ENCODE measurements at places on chromosomes 2 and 18. TPM values are rescaled to one million over a fixed set of nuclear protein-coding genes. Genes with fewer than 3 reads are reported as not detected.

The L3MBTL4 gene
- total RNA-seq: 0.20 TPM

The SERPINB2 gene
- not detected for total RNA-seq

DNA sequence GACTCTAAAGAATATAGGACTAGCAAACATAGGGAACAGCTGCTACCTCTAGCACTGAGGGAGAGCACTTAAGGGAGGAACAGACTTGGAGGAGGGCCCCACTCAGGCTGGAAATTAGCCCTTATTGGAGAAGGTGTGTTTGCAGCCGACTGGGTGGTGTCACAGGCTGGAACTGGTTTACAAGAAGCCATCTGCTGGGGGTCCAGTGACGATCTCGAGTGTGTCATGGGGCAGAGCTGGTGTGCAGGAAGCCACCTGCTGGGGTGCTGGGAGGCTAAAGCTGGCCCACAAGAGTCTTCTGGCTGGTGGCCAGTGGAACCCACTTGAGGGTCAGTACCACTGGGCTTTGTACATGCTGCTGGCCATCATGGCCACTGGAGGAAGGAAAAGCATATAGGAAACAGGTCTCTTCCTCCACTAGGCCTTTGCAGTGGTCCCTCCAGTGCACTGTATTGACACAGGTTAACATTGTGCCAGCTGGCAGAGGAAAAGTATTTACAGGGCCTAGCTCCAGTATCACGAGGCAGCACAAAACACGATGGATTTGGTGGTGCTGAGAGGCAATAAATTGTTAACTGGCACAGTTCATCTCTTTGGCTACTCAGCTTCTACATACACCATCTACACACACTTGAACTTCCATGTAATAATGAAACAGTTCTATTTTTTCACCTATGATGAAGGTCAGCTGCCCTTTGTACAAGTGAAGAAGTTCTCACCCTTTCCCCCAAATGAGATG lies 43.6 kb downstream of the MAP3K20 start:
- H3K4me1 ChIP-seq: no peaks in the 10 kb centered on the region
- H3K36me3 ChIP-seq: peaks cover 5% of the 10 kb centered on the region
- no peak overlapping the region for H3K4me3 ChIP-seq
- H3K27ac ChIP-seq: no peak overlapping the region
- no peak for DNase-seq

The NEU2 gene
- total RNA-seq: not detected

- H3K4me1 ChIP-seq: peaks cover 29% of the 10 kb centered on the region
- peaks cover 7% of the 10 kb centered on the region for H3K27me3 ChIP-seq
- no peak for DNase-seq
- H3K36me3 ChIP-seq: peaks cover 7% of the 10 kb centered on the region
- H3K4me3 ChIP-seq: no peak overlapping the region
- no peak overlapping the region for H3K27ac ChIP-seq
These were observed 15.1 kb upstream of the WDR33 start for GRCh38 chr2:127826047-127826446.

- no peak for DNase-seq
- peaks cover 32% of the 10 kb centered on the region for H3K27me3 ChIP-seq
- H3K4me1 ChIP-seq: no peaks in the 10 kb centered on the region
- H3K27ac ChIP-seq: no peak overlapping the region
- no peaks in the 10 kb centered on the region for H3K36me3 ChIP-seq
- H3K4me3 ChIP-seq: no peak overlapping the region
These were observed 88.1 kb upstream of the ZEB2 start for GRCh38 chr2:144607891-144608521.
